ENCODE measurements at places on chromosomes 3 and 15.

DNA sequence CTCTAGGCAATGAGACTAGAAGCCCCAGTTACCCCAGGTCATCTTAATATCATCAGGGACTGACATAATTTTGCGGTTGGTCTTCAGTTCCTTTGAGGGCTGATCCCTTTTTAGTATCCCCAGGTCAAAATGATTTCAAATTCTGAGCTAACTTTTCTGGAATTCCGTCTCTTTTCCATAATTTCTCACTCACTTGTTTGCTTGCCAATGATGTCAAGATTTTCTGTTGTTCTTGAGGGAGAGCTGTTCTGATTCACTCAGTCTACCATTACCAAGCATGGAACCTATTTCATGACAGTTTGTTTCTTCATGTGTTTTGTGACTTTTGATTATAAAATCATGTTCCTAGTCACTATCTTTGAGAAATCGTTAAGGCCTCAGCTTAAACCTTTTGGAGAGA, 190.5 kb upstream of the LYSMD4 start:
- no peak for DNase-seq

- no peak for DNase-seq
Measured at GRCh38 chr3:117084739-117085270, 375.2 kb downstream of the TUSC7 start.

DNA sequence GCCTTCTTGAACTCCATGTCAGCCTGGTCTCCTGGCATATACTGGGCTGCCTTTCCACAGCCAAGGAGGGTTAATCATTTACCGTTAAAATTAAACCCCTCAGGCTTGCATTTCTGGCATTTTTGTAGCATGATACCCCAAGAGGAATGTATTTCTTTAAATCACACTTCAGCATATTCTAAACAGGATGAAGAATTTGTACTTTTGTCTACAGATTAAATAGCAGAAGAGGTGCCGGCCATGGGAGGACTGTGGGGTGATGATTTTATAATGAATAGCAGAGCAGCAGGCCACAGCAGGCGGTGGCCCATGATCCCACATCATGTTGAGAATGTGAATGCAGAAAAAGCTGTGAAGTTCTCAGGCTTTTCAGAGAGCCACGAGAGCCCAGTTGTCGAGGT, 90.2 kb downstream of the ARNT2 start:
- DNase-seq, result no peak

DNA sequence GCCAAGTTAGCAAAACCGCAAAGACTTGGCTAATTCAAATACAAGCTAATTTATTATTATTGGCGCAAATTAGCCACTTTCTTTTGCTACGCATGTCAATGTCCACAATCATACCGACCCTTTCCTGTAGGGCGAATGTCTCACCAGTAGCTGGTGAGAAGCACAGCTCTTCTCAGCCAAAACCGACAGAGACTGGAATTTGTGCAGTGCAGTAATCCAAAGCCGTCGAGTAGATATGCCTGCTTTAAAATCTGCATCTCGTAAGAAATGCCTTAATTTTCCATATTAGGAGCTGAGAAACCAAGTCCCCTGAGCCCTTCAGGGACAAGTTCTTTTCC, 614 bp upstream of the MINDY2 start:
- no peak for DNase-seq

Data from stimulated activated naive CD4-positive, alpha-beta T cell treated with Interleukin-2 at 50 U/mL for 16 hours (primary cell).